ENCODE measurements at places on chromosomes 2 and 18.

DNA sequence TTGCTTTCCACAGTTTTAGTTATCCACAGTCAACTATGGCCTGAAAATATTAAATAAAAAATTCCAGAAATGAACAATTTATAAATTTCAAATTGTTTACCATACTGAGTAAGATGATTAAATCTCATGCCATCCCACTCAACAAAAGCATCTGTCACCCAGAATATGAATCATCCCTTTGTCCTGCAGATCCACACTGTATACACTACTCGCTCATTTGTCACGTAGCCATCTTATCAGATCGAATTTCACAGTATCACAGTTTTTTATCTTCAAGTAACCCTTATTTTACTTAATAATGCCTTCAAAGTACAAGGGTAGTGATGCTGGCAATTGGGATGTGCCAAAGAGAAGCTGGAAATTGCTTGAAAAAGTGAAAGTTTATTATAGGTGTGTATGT is 291.8 kb upstream of the LRATD1 start:
- no peak for DNase-seq

GRCh38 chr2:7007846-7008741 is 90.9 kb downstream of the RNF144A start:
- no peak for DNase-seq

DNA sequence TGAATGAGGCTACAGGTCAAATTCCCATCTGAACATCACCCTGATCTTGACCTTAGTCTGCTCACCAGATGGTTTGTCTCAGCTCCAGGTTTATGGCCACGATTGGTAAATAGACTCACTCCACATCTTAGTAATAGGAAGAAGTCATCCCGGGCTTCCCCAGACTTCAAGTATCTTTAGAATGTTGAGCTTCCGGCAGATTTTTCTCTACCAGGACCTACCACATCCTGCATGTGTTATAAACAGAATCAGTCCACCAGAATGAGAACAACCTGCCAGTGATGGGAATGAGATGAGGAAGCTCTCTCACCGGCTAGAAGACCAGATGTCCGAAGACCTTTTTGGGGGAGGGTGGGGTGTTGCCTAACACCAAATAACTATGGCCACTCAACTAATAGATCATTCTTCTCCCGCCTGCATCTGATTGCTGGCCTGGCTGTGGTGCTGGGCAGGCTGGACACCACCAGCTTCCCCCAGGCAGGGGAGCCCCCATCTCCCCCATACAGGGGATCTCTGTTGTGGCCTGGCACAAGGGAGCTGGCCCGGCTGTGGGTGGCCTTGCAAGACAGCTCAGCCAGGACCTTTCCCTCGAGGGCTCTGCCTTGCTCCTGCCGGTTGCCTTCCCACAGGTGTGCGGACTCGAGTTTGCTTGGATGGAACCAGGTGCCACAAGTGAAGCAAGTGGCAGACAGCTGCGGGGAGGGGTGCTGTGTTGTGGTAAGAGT is 88.5 kb downstream of the SH3RF3 start:
- DNase-seq: no peak

DNA sequence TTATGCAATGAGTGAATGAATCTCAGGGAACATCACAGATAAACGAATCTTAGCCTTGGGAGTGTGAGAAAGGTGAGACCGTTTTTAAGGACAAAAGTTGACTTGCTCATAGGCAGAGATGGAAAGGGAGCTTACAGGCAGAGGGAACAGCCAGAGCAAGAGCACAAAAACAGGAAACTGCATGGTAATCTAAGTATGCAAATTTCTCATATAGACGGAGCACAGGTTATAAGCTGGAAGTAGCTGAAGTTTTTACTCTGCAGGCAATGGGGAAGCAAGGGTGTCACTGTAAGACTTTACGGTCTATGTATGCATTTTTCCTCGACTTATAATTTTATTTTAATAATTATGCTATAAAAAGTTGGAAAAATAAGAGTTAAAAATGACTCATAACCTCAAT is 44.8 kb upstream of the STRN start:
- DNase-seq: no peak

- no peak for DNase-seq
Observed at GRCh38 chr18:46148810-46149209, 44.6 kb downstream of the HAUS1 start.

GRCh38 chr2:45690231-45690630 is 38.8 kb downstream of the PRKCE start:
- no peak for DNase-seq

GRCh38 chr18:56775701-56776100 is 124.5 kb downstream of the WDR7 start:
- DNase-seq: no peak

DNA sequence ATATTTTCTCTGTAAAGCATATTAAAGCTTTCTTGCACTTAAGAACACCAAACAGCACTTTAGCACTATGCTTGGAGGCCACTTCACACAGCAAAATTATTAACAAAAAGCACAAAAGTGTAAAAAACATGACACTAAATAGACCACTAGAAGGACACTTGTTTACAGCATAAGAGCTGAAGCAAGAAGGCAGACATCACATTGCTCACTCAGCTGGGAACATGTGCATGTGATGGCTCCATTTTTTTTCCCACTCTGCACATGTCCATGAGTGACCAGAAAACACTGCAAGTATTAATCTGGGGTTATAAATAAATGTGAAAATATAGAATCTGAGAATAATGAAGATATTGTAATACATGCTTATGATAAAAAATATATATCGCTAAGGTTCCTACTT is 103.1 kb upstream of the MAPRE2 start:
- no peak for DNase-seq

DNA sequence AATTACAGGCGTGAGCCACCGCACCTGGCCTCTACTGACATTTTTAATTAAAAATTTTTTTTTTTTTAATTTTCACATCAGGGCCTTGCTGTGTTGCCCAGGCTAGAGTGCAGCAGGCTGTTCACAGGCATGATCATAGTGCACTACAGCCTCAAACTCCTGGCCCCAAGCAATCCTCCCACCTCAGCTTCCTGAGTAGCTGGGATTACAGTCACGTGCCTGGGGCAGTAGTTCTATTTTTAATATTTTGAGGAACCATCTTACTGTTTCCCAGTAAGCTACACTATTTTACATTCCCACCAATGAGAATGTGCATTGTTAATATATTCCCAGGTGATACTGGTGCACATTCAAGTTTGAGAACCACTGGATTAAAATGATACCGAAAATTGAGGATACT is 92.7 kb downstream of the WDSUB1 start:
- no peak for DNase-seq

GRCh38 chr2:74008761-74009395 is 24.2 kb downstream of the TET3 start:
- no peak for DNase-seq

- no peak for DNase-seq
Observed at GRCh38 chr2:24559473-24560113, 68.5 kb downstream of the NCOA1 start.

GRCh38 chr2:147416099-147416498 is 428.7 kb upstream of the ACVR2A start:
- DNase-seq: no peak

DNA sequence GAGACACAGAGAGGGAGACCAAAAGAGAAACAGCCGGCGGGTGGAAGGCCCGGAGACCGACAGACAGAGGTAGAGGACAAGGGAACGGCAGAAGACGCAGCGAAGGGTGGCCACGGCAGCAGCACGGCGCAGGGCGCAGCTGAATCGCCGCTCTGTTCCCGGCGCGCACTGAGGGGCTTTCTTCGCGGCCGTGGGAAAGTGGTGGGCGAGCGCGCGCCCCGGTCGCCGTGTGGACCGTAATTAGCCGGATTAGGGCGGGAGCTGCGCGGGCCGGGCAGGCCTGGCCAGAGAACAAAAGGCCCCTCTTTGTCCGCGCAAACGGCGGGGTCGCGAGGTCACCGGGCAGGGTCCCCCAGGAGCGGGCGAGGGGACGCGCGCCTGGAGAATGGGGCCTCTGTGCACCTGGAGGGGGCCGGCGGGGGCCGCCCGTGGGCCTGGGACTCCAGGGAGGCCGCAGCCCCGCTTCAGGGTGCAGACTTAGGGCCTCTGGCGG is 158.3 kb downstream of the ZFP36L2 start:
- no peak for DNase-seq

- DNase-seq: no peak
Observed at GRCh38 chr2:39870871-39871270, 91.8 kb upstream of the THUMPD2 start.

GRCh38 chr2:9490789-9491188 is 16.4 kb downstream of the IAH1 start:
- DNase-seq: no peak

GRCh38 chr2:51011693-51012092 is 20.2 kb downstream of the NRXN1 start:
- no peak for DNase-seq

DNA sequence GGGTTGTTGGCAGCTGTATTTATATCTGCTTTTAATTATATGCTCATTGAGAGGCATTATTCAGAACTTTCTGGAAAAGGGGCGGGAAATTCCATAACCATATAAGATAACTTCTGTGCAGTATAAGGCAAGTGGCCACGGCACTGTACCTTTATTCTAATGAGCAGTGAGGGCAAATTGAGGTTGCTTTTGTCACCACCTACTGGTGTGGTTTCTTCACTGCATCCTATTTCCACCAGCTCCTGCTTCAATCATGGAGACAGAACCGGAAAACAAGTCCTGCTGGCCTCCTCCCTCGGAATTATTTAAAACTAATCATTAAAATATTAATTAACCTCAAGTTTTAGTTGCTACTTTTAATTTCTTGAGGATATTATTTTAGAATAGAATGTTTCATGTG is 759.4 kb downstream of the CBLN2 start:
- no peak for DNase-seq

- no peak for DNase-seq
Observed at GRCh38 chr2:128160616-128161275, 69.7 kb downstream of the UGGT1 start.

DNA sequence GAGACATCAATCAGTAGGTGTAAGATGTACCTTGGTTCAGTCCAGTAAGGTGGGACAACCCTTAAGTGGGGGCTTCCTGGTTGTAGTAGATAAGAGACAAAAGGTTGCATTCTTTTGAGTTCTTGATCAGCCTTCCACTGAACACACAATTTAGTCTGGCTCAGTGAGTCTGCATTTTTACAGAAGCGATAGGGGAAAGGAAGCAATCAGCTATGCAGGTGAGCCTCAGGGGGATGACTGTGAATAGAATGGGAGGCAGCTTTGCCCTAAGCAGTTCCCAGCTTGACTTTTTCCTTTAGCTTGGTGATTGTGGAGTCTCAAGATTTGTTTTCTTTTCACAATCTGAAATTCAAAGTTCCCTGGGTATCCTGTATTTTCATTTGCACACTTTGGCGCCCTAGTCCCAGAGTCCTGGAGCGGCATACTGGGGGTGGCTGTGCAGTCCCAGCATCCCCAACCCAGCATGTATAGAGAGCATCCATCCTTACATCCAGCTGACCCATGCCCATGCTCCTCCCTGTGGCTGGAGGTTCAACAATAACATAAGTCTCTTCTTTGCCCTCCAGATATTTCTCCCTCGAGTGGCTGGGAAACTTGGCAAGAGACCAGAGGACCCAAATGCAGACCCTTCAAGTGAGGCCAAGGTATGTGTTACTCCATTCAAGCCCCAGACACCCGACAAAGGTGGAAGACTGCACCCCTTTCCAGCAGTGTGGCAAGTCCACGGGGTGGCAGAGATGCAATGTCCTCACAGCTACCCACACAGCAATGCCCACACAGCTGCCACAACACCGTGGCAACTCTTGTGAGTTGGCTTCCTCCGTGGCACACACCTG is 20.1 kb upstream of the PRLH start:
- no peak for DNase-seq

DNA sequence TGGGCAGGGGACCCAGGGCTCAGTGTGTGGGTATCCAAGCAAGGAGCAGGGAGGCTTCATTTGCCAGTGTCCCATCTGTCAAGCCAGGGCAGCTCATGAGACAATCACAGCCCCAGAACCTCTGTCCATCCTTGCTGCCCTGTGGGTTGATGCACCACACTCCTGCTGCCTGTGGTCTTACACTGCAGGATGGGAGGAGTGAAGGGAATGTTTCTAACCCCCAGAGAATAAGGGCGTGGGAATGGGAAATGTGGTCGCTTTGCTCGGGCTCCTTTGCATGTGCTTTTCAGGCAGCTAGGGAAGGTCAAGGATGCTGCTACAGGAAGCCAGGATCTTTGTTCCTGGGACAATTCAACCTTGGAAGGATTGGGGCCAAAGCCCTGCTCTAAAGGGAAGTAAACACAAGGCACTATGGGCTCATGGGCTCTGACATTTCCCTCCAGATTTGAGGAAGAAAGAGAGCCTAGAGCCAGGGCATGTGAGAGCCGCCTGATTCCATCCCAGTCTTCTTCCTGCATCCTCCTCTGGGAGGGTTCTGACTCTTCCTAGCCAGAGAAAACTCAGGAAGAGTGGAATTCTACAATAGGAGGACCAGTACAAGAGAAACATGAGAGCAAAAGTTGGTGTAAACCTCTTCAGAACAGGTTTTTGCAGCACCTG is 18.8 kb upstream of the MAP3K20 start:
- DNase-seq: no peak

- DNase-seq: peak; percentile 1
Observed at GRCh38 chr2:240463866-240464481, 28.5 kb downstream of the GPC1 start.

DNA sequence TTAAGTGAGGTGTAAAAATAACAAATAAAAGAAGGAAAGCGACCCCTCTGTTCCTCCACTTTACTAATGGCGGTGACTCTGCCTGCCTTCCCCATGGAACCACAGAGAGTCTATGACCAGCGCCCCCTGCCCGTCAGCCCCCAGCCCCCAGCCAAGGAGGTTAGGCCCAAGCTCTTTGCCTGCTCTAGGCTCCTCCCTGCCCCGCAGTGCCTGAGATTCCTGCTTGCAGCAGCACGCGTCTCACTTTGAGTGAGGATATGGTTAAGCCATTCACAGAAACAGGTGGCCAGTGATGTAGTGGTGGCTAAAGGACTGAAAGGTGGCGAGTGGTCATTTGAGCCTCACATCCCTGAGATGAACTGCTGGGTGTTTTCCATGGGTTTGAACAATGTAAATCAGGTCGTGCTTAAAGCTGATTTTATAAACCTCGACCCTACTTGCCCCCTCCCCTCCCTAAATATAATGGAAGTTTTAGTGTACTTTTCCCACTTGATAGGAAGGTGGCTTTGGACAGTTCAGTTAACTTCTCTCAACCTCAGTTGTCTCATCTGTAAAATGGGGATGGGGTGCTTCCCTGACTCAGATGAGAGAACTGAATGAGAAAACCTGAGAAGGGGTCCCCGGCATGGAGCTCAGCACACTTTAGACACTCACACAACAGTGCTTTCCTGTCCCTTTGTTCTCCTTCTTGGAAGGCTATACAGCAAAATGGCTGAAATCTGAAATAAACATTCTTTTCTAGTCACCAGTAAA is 46.5 kb downstream of the IL1RL2 start:
- no peak for DNase-seq

- no peak for DNase-seq
Observed at GRCh38 chr2:228556717-228557116, 375.2 kb upstream of the SPHKAP start.

GRCh38 chr2:21299411-21299810 is 175.6 kb downstream of the TDRD15 start:
- no peak for DNase-seq

Measured in T-helper 17 cell (primary cell).